ENCODE measurements at places on chromosomes 1 and 21. TPM values are rescaled to one million over a fixed set of nuclear protein-coding genes. Genes with fewer than 3 reads are reported as not detected.

DNA sequence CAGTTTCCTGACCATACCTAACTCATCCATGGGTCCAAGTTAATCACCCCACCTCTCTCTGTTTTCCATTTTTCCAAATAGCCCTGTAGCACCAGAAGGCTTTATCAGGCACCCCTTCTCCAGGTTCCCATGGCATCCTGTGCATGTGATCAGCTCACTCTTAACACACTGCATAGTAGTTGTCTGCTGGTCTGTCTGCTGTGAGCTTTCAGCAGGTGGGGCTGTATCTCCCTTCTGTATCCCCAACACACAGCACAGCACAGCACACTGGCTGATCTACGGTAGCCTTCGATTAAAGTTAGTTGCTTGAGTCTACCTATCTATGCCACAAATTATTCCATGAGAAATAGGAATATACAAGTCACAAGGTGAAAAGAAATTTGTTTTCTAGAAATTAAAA, 54.3 kb upstream of the C1orf198 start:
- peak; percentile 9 for DNase-seq

GRCh38 chr1:198150369-198150768, 6.4 kb upstream of the NEK7 start:
- no peak for DNase-seq

DNA sequence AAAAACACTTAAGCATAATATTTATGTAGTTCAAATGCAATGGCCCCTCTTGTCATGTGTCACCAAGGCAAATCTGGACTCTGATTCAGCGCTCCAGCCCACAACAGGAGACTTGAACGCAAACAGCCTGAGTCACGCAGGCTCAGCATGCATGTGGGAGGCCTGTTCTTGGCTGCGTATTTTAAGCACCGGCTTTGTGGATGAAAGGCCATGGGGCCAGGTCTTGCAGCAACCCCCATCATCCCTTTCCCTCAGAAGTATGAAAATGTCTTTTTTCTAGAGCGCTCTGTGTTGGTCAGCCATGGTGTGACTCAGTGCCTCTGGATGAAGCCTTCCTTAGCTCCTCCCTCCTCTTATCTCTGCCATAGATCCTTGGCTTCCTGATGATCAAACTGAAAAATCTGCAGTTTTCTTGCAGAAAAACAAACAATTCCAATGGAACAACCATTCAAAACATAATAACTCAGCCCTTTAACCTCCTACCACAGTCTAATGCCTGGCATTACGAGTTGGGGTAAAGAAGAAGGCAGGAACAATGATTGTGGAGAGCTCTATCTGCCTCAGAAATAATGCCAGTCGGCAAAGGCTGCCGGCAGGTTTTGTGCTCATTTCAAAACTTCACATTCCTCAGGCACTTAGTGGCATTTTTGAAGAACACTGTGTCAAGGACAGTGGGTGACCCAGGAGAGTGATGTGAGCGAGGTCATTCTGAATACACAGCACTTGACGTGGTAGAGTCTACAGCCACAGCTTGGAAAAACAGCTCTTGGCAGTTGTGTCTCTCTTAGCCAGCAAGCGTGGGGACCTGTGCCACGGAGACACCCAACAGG, 167.5 kb downstream of the CLIC6 start:
- no peak for DNase-seq

DNA sequence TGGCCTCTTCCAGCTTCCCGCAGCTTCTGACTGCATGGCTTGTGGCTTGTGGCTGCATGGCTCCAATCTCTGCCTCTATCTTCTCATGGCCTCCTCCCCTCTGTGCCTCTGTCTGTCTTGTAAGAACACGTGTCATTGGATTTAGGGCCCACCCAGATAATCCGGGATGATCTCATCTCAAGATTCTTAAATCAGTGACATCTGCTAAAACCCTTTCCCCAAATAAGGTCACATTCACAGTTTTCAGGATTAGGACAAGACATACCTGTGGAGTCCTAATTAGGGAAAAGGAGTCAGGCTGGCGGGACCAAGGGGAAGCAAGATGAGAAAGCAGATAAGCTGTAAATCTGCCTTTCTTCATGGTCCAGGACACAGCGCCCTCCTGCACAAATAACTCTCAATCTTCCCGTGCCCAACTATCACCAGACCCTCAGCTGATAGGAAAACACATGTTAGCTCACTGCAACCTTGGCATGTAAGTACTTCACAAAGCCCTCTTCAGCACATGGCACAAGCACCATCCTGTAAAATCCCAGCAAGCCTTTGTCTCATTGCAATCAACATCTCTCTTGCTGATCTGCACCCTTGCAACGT, 82.2 kb downstream of the SPSB1 start:
- DNase-seq: no peak

- DNase-seq: no peak
Observed at GRCh38 chr21:22754746-22755145, 1756.5 kb downstream of the NCAM2 start.

DNA sequence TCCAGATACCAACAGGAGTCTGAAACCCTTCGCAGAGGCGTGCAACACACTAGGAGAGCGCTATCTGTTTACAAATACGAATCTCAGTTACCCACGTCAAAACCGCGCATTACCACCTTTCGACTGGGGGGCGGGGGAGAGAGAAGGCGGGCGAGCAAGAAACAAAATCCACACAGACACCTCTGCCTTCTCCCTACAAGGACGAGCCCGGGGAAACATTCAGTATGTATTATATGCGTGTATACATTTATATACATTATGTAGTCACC, 722 bp downstream of the TUT4 start:
- DNase-seq: peak; percentile 81

DNA sequence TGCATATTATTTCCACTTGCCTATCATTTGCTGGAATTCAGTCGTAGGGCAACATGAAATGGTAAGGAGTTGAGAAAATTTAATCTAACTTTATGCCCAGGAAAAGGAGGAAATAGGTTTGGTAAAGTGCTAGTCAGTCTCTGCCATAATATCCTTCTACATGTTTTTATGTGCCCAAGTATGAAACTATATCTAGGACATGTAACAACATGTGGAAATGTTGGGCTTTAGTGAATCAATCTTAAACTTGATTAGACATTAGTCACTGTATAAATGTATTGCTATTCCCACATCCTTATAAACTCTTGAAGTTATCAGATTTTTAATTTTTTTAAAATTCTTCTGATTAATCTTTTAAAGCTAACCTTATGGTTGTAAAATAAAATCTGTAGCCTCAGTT, 204.7 kb upstream of the ZRANB2 start:
- DNase-seq: no peak

- no peak for DNase-seq
Observed at GRCh38 chr1:205343431-205344065, 13.2 kb downstream of the KLHDC8A start.

DNA sequence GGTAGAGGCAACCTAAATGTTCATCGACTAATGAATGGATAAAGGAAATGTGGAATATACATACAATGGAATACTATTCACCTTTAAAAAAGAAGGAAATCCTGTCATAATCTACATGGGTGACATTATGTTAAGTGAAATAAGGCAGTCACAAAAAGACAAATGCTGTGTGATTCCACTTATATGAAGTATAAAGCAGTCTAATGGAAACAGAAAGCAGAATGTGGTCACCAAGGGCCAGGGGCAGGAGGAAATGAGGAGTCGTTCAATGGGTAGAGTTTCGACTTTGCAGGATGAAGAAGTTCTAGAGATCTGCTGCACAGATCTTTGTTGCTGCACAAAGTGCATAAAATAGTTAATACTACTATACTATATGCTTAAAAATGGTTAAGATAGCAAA, 7.8 kb downstream of the DIPK1A start:
- DNase-seq: peak; percentile 78

GRCh38 chr1:154386643-154387352, 18.3 kb upstream of the IL6R start:
- peak; percentile 32 for DNase-seq

GRCh38 chr1:73910466-73910865, 287.5 kb downstream of the LRRIQ3 start:
- no peak for DNase-seq

DNA sequence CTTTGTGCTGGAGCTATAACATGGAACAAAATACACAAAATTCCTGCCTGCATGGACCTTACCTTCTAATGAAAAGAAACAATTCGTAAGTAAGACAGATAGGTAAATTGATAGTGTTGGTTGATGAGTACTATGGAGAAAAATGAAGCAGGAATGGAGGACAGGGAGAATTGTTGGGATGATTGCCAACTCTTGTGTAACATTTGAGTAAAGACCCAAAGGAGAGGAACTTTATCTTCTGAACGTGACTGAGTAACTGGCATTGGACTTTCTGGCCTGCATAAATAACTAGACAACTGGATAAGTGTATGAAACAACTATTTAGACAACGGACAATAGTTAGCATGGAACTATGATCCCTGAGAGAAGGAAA, 6.8 kb upstream of the EFCAB14 start:
- DNase-seq: no peak

- no peak for DNase-seq
Observed at GRCh38 chr1:70034403-70034802, 171.0 kb downstream of the LRRC40 start.

DNA sequence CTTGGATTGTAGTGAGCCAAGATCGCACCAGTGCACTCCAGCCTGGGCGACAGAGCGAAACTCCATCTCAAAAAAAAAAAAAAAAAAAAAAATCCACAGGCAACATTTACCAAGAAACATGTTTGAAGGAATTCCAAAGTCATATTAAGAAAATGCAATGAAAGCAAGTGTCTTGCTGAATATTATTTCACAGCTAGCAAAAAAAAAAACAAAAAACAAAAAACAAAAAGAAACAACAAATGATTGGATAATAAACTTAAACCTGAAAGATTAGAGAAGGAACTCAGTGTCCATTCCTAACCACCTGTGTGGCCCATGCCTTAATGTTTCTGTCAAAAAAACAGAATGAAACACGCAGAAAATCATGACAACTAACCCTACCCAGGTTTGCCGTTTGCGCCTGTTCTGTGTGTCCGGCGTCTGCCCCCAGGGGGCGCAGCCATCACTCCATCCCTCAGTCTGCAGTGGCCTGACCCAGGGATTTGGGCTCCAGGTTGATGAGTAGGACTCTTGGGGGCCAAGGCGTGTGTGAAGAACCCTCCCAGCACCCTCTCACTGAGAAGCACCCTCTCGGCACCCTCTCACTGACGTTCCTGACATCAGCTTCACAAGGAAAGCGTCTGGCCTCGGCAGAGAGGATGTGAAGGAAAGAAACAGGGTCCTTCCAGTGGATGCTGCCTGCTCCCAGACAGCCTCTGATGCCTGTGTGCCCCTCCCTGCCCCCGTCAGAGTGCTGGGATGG, 19.2 kb upstream of the PTTG1IP start:
- DNase-seq: peak; percentile 80

DNA sequence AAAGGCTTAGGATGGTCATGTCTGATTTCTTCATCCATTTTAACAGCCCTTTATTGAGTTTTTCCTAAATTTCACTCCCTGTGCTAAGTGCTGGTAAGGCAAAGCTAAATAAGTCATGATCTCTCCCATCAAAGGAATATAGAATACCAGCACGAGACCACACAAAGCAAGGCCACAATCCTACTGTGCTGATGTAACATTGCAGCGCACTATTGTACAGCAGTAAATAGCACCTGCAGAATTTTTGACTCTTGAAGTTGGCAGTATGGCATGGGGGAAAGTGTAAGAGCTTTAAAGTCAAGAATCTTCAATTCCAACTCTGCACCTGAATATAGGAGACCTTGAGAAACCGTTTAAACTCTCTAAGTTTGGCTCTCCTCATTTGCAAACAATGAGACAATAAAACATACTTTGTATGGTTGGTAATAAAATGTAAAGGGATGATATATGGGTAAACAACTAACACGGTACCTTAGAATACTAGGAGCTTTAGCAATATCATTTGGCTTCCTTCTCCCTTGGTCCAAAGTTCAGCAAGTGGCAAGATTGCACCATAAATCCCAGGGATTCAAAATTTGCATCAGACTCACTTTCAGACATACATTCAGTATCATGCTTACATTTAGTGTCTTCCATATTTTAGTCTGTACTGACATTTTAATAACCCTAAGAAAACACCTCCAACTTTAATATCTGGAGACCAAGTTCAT, 132.9 kb upstream of the PRDX6 start:
- DNase-seq: no peak

DNA sequence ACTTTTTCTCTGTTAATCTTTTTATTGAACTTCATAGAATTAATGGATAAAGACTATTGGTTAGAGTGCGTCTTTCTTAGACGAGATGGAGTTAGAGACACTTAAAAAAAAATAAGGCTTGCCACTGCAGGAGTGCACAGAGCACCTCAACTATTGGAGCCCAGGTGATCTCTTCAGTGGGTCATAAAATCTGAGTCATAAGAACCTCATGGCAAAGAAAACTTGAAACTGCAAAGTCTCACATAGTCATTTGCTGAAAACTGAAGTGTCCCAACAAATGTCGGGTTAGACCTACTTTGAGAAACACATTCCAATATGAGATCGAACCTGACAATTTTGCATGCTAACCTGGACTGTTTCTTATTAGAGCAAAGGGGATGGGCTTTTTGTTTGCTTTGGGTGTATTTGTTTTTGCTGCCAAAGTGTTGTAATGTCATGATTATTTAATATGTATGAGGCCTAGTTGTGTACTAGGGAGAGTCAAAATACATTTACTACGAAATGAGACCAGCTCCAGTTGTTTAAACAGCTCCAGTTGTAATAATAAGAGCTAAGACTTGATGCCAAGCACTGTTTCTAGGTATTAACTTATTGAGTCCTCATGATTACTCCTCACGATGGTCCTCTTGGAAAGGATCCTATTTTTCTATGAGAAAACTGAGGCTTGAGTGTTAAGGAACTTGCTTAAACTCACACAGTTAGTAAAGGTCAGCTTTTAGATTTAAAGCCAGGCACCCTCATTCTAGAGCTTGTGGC, 65.1 kb downstream of the DDR2 start:
- no peak for DNase-seq

DNA sequence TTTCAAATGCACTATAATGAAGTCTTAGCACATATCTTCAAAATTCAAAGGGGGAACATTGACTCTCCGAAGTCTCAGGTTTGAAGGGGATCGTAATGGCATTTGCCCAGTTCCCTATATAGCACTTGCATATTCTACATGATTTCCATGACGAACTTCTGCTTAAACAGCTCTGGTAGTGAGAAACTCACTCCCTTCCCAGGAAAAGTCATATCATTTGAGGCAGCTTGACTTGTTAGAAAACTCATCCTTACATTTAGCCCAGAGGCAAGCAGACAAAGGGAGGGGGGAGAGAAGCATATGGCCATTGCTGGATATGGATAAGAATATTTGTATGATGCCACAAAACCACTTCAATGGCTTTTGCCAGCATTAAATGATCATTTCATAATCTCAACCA, 27.0 kb upstream of the TTLL7 start:
- DNase-seq: no peak

- DNase-seq: no peak
Observed at GRCh38 chr1:115118086-115118485, 28.8 kb upstream of the TSPAN2 start.

DNA sequence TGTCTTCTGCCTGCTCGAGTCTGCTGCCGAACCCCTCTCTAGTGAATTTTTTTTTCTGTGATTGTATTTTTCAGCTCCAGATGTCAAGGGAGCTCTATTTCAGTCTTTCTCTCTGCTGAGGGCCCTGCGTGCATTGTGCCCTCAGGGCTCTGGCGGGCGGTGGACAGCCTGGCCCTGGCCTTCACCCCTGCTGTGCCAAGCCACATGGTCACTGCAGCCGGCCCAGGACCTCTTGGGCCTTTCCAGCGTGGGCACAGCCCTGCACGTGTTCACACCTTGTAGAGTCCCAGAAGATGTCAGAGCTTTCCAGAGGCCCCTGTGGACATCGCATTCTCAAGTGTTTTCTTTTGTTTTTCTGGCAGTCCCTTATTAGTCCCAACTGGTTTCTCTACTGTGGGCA, 55.7 kb downstream of the PCNT start:
- no peak for DNase-seq

Gene FYB2
- not detected for total RNA-seq

Gene HOOK1
- 8.0 TPM for total RNA-seq

Gene FCRL4
- total RNA-seq: not detected

Gene TMPRSS15
- not detected for total RNA-seq

Gene KRTAP11-1
- not detected for total RNA-seq

Gene RGS8
- not detected for total RNA-seq

Measured in activated CD4-positive, alpha-beta T cell treated with anti-CD3 and anti-CD28 coated beads, Interleukin-2, amount 10 ng/mL, durations not matched to agents 7 days and 5 days (primary cell).